Endothelial cell (in vitro differentiated cells): ENCODE measurements at places on chromosomes 11 and 22.

- DNase-seq: no peak
These were observed 8.7 kb upstream of the EFCAB6 start for GRCh38 chr22:43820651-43821305.

- no peak for DNase-seq
These were observed at the start of gene ARHGAP32 for GRCh38 chr11:129192150-129192549. ARHGAP32 (minus strand) TSS chr11:129192325; CDS start chr11:129192198, 127 bp downstream.

- no peak for DNase-seq
These were observed 13.2 kb upstream of the TRIM34 start for GRCh38 chr11:5611627-5612026.

DNA sequence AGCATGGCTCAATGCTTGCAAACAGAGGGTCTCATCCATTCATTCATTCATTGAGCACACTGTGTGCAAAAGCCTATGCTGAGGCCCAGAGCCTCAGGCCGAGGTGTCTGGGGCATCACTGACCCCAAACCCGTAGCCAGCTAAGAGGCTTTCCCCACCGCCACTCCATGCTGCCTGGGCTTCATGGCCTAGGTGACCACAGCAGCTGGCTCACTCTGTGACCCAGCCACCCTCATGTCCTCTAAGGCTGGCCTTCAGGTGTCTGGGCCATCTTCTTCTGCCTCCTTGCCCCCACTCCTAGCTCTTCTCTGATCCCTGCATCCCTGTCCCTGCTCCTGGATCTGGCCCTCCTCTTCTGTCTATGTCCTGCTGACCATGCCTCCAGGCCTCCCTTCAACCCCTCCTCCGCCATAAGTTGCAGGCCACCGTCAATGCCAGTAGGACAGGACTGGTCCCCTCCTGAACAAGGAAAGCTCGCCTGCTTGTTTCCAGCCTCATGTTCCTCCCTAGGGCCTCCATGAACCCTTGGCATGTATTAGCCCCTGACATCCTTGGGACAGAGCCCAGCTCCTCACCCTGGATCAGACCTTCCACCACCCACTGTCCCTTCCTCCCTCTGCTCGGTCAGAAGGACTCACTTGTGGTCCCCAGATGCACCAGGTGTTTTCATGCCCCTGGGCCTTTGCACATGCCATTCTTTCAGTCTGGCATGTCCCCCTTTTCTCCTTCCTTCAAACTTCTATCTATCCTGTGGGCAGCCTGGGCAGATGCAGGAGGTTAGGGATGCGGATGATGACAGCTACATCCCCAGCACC, 92.8 kb downstream of the MYEOV start:
- DNase-seq: no peak

DNA sequence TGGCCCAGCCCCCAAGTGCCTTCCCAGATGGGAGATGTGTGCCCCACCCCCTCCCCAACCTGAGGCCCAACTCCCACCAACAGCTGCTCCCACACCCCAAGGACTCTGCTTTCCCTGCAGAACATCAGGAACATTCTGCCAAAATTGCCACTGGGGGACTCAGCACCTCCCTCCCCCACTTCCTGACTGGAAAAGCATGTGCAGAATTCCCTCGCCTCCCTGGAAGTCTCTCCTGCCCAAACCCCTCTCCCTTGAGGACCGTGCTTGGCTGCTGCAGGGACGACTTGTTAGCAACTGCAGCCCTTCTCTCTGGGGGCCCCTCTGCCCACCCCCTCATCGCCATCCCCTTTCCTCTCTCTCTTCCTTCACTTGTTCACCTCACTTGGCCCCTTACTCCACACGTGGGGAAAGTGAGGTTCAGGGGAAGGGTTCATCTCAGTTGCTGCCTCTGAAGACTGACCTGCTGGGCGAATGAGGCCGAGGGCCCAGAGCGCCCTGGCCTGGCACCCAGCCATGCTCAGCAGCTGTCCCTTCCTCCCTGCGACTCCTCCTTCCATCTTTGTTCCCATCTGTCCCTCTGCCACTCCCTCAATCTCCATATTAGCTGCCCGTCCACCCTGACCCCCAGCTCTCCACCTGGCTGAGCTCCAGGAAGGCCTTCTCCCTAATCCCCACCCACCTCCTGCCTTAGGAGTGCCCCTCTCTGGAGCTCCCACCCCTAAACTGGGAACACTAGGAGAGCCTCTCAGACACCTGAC, 105.1 kb downstream of the CHST1 start:
- DNase-seq: no peak

GRCh38 chr11:44780940-44781631, 54.3 kb downstream of the TSPAN18 start:
- DNase-seq: no peak

DNA sequence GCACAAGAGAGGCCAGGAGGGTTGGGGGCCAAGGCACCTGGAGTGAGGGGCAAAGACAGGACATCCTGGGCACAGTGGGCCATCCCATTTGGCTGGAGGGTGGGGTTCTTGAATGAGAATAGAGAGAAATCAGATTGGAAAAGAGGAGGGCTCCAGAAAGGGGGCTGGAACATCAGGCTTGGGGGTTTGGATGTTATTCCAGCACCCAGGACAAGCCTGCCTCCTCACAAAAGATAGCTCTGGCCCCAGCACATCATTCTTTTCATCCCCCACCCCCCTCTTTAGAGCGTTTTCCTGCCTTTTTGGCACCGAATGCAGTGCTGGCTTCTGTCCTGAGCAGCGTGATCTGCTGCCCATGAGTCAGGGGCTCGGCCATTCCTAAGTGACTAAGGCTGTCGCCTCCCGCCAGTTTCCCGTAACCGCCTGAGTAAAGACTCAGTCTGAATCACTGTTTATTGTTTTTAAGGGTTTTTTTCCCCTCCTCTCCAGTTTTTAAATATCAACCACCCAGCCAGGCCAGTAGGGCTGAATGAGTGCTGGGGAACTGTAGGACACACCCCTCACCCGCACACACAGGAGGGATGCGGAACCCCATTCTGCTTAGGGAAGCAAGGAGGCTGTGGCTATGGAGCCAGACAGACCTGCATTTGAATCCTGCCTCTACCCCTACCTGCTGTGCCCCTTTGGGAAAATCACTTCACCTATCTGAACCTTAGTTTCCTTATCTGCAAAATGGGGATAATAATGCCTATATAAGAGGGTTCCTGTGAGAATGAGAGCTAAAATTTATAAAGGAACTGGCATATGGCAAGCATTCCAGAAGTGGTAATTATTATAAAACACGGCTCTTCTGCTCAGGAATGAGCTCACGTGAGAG, 32.4 kb upstream of the NAV2 start:
- no peak for DNase-seq

- DNase-seq: no peak
These were observed 65.5 kb downstream of the BCR start for GRCh38 chr22:23245799-23246136.

DNA sequence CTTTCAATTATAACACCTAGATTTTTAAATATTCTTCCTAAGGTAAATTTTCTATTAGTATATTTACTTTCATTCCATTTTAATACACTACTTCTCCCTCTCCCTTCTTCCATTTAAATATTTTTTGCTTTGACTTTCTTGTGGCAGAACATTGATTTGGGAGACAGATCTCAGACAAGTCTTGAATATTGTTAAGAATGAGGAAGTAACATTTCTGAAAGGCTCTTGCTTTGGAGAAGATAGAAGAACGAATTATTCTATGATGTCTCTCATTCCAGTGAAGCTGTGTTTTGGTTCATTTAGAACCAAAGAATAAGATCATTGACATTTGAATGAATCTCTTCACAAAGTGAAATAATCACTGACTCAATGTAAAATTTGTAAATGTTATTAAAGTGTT, 2.4 kb downstream of the IPO7 start:
- no peak for DNase-seq

GRCh38 chr11:61021661-61022212, 50.3 kb downstream of the CD6 start:
- DNase-seq: no peak

GRCh38 chr11:128467610-128468041, 119.7 kb downstream of the ETS1 start:
- no peak for DNase-seq

DNA sequence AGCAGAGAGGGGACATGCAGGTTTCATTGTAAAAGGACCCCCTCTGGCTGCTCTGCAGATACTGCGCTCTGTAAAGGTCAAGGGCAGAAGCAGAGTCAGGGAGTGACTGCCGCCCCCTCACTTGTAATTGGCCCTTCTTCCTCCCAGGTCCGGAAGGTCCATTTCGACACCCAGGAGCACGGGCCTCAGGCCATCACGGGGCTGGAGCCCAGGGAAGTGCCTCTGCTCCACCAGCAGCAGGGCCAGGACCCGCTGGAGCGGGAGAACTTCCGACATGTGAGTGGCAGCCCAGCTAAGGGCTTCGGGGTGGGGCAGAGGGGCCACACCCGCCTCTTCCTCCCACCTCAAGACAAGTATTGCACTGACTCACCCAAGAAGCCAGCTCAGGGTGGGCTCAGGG, 24.0 kb upstream of the LRRC10B start:
- no peak for DNase-seq

DNA sequence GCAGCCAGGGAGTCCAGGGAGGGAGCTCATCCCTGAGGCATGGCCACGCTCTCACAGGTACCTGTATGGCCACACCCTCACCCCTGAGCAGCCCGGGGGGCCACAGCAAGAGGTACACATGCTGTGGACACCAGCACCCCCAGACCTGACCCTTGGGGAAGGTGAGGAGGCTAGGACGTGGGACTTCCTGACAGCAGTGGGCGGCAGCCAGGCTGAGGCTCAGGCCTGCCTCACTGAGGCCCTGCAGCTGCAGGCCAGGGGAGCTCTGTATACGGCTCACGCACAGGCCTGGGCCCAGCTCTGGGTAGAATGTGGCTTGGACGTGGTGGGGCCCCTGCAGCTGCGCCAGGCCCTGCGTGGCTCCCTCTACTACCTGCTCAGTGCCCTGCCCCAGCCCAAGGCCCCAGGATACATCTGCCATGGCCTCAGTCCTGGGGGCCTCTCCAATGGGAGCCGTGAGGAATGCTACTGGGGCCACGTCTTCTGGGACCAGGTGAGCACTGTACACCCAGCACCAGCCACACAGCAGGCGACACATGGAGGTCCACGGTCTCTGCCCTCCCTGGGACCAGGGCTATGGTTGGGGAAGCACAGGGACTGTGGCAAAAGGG, 1.8 kb downstream of the PGGHG start:
- no peak for DNase-seq

DNA sequence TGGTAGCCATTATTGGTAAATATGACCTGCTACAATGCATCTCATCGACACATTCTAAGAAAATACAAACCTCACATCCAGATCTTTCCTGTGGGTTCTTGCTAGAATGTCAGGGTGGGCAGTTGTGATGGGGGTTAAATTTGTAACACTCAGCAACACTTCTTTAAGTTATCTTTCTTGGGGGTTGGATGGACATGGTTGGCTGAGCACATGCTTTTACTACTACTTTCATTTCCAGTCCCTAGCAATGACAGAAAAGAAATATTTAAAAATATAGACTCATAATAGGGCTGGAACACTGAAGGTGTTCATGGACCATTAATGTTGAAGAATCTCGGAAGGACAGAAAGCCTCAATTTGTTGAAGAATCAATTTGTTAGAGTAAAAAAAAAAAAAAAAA, 57.6 kb downstream of the APOL3 start:
- no peak for DNase-seq

DNA sequence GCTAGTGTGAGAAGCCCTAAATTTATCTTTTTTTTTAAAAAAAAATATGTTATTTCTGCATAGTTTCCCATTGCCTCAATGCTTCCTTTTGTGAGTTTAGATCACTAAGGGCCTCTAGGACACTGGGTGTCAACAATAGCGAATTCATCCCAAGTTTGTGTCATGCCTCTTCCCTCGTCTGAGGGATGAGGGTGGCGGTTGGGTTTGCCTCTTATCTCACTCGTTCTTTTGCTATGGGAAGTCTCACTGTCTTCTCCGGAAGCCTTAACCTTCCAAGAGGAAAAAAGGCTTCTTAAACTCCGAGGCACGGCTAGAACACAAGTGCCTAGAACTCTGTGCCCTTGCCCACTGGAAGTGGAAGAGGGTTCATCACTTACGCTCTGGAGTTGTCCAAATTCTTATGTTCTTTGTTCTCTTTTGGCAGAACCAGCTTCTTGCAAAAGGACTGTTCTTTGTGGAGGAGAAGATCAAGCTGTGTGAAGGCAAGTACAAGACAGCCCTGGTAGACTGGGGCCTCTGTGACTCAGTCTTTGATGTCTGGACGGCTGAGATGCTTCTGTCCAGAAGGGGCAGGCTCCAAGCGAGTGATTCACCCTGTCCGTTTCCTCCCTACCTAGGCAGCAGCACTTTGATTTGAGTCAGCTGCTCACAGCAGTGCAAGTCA, 78.5 kb downstream of the TRAF6 start:
- DNase-seq: no peak

DNA sequence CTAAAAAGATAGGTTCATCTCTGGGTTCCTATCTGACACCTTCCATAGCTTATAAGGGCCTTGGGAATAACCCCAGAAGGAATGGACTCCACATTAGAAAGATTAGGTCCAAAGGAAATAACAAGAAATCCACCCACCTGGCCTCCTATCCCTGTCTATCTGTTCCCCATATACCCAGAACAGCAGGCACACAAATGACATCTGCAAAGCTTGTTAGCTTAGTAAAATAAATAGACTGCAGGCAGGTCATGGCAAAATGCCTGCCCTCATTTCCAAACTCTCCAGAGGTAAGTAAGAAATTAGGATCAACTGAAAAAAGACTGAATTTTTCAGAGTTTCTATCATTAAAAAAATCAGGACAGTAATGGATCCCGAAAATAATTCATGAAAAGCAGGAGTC, 489.5 kb downstream of the DLG2 start:
- no peak for DNase-seq

DNA sequence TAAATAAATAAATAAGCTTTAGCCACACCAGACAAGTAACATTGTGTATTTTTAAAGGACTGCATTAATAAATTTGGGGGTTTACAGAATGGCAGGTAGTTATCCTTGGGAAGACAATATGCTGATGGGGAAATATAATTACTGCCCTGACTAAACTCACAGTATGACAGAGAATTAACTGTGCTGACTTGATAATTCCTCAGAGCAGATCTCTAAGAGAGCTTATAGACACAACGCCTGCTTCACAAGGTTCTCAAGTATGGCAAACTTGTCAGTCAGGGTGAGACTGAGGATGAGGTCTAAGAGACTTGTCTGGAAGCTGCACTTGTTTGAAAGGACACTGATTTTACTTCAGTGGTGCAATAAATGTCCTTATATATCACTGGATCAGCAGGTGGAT, 3.3 kb downstream of the OR51B4 start:
- DNase-seq: no peak

GRCh38 chr22:24429411-24430365, 2.3 kb downstream of the ADORA2A start:
- DNase-seq: no peak

- no peak for DNase-seq
These were observed 37.8 kb downstream of the RASSF10 start for GRCh38 chr11:13046637-13047570.

GRCh38 chr22:21690401-21690801, 24.6 kb downstream of the PPIL2 start:
- no peak for DNase-seq
